ENCODE measurements at places on chromosomes 5 and 9.
A peak's percentile ranks its signal among the peaks of the same experiment; 100 is the strongest.

GRCh38 chr9:93655621-93656425, 79.4 kb downstream of the PHF2 start:
- DNase-seq, result peak; percentile 3

DNA sequence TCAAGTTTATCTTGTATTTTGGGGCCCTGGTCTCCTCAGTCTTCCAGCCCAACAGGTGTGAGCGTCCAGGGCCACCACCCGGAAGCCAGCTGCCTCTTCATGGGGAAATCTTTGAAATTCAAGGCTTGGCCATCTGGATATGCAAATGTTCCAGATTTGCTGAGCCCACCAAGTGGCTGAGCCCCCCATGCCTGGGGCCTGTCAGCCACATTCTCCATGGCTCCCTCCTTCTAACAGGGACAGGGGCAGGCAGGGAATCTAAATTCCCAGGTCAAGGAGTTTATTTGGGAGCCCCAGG, 14.2 kb upstream of the CXXC5 start:
- DNase-seq, result no peak

DNA sequence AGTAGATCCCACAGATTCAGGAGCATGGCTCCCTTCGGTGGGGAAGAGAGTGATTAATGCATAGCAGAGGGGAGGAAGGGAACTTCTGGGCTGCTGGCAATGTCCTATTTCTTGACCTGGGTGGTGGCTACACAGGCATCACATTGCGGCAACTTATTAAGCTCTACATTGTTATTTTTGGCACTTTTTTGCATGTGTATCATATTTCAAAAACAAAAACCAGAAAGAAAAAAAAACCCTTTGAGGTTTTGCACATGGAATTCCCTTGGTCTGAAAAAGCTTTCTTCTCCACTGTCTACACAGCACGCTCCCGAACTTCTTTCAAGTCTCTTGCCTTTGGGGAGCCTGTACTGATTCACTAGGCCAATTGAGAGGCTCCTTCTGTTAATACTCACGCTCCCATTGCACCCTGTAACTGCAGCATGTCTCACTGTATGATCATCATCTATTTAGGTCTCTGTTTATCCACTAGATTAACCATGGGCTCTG, 25.1 kb downstream of the CEMIP2 start:
- DNase-seq, result no peak

GRCh38 chr5:90707698-90708097, 149.1 kb downstream of the ADGRV1 start:
- DNase-seq, result no peak

DNA sequence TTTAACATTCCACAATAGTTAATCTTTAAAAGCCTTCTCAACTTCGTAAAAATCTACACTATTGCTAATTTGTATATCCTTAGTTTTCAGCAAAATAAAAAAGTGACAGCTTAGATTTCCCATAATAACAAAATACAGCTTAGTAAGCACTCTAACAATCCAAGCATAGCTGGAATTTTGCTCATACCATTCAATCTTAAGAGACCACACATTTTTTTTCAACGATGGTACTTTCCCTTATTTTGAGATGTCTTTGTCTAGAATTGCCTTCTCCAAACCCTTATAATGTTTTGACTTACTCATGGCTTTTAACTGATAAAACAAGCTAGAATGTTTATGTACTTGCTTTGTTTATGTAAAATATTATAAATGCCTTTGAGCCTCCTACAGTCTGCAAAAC, 65.6 kb downstream of the HOMER1 start:
- DNase-seq, result no peak

DNA sequence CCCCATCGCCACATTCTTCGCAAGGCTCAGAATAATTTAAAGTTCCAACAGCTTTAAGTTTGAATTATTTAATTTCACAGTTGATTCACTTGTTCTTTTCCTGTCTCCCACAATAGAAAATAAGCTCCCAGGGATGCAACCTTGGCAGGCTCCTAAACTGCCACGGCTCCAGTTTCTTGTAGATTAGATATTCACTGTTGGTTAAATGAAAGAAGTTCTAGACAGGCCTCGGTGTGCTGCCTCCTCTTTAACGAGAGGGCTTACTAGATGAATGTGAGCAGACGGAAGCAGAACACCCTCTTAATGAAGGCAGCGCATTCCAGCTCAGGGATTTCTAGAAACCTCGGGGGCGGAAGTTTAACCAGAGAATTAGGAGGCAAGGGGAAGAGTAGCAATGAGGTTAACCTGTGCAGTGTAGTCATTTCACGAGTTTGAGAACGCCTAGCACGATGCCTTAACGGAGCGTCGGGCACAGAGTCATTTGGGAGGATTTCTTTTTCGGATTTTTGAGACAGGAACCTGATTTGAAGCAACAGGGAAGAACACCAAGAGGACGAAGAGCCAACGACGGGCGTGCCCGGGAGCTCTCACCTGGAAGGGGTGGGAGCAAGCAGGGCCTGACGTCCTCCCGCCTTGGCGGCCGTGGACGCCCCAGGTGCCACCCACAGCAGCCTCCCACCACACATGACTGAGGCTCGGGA, 637 bp upstream of the SMC5 start:
- no peak for DNase-seq

- no peak for DNase-seq
Measured at GRCh38 chr5:172802567-172803176, 31.4 kb upstream of the ERGIC1 start.

DNA sequence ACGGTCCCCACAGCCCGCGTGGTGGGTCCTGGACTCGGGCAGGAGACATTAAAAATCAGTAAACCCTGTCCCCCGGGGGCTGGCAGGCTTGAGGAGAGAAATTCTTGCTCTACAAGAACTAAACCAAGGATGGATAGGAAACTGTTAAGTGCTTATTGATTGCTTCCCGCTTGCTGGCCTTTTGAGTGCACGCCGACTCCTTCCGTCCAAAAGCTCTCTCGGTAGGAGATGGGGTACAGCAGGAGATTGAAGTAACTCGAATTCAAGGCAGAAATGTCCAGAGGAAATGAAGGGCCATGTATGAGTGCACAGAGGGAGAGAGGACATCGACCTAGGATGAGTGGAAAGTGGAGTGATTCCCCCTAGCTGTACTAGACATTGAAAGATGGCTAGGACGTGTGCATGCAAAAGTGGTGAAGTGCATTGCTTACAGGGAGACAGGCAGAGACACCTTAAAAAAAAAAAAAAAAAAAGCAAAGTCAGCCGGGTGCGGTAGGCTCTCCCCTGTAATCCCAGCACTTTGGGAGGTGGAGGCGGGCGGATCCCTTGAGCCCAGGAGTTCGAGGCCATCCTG, 923 bp downstream of the RECK start:
- no peak for DNase-seq

GRCh38 chr9:126001581-126002225, 254.5 kb downstream of the PBX3 start:
- DNase-seq, result no peak

- DNase-seq, result no peak
Measured at GRCh38 chr9:110337727-110338126, at the start of gene TXNDC8. Gene TXNDC8 (minus strand): TSS chr9:110337863.

DNA sequence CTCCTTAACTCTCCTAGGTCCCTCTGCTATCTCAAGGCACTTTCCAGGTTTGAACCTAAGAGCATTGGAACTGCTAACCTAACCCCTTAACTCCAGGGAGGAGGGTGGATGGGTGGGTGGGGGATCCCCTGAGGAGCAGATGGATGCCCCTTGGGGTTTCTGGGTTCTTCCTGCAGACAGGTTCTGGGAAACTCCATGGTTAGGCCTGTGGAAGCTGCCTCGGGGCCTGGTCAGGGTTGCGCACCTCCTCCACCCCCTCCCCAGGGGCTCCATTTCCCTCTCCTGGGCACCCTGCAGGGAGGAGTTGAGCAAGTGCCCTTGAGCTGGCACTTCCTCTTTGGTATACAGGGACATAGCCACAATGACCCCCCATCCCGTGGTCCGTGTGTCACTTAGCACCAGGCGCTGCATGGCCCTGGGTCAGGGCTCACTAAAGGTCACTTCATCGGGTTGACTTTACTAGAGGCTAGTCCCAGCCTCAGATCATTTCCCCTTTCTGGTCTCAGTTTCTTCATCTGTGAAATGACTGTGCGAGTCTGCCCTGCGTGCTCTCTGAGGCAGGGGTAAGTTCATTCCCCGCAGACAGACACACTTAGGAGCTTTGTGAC, 16.0 kb downstream of the CXXC5 start:
- DNase-seq, result no peak

DNA sequence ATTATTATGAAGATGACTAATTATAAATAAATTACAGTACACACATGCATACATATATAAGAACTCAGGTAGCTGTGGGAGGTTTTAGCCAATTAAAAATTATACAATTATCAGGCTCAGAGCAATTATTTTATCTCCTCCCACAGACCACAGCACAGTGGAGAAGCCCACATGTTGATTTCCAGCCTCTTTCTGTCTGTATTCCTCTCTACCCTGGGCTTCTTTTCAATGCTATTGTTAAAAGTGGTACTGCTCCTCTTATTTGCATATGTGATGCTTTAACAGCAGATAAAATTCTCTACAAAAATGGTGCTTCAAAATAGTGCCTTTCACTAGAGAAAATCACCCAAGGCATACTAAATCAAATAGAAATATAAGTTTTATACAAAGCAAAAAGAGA, 218.7 kb downstream of the NFIB start:
- no peak for DNase-seq

DNA sequence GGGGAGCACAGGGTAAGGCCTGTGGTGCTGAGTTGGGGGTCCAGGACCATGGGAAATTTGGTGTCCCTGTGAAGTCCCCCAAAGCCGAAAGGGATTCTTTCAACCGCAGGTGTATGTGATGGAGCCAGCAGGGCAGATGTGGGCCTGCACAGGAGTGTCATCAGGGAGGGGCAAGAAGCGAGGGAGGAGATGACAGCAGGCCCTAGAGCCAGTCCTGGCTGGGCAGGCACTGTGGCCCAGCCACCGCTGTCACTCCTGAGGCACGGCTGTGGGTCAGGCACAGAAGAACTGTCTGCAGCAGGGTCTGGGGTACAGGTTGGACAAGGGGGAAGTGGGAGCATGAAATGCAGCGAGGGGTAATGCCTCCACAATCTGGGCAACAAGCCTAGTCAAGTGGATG, 4.8 kb downstream of the HK3 start:
- DNase-seq, result no peak

Measured in BE2C (cell line).